ENCODE measurements at places on chromosomes 2 and 18.

DNA sequence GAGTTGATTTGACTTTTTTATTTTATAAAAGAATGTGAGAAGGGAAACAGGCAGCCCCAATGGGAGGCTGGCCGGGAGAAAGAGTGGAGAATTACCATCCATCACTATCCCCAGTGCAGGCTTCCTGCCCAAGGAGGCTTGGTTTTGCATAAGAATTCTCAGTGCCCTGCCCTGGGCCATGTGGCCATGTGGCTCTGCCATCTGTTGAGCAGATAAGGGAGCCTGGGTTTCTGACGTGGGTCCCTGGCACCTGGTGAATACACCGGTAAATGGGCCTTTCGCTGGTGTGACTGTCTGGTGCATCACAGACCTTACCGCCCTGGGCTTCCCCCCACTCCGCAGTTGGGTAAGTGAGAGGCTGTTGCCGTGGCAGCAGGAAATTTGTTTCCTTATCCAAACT lies 54.5 kb upstream of the TMEM163 start:
- DNase-seq: no peak

DNA sequence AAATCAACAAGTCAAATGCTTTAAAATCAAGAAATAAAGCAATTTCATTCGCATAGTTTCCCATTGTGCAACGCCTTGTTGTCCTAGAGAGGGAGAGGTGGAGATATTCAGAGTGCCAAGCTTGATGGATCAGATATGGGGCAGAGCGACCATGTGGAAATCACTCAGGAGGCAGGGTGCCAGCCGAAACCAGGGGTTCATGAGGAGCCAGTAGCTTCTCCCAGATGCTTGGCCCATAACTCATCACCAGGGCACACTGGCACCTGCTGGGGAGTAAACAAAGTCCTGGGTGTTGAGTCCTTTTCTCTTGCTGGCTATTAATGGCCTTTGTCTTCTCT lies 53.0 kb upstream of the ASAP2 start:
- DNase-seq: no peak

DNA sequence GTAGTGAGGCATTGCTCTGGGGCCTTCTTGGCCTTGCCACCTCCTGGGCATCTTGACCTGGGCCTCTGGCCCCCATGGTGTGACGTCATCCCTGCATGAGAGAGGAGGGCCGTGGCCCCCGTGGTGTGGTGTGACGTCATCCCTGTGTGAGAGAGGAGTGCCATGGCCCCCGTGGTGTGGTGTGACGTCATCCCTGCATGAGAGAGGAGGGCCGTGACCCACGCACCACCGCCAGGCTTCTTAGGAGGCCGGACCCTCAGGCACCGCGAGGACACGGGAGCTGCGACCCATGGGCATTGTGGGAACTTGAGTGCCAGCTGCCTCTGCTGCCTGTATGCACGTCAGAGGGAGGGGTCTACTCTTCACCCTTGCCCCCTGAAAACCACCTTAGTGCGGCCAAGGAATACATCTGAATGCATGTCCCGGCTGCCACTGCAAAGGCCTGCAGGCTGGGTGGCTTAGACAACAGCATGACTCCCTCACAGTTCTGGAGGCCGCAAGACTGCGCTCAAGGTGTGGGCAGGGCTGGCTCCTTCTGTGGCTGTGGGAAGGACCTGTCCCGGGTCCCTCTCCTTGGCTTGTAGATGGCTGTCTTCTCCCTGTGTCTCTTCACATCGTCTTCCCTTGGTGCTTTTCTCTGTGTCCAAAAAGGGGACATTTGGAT lies 20.8 kb upstream of the OTOS start:
- peak; percentile 43 for DNase-seq

GRCh38 chr18:46462523-46462922 lies 194.5 kb downstream of the LOXHD1 start:
- DNase-seq: peak; percentile 66

DNA sequence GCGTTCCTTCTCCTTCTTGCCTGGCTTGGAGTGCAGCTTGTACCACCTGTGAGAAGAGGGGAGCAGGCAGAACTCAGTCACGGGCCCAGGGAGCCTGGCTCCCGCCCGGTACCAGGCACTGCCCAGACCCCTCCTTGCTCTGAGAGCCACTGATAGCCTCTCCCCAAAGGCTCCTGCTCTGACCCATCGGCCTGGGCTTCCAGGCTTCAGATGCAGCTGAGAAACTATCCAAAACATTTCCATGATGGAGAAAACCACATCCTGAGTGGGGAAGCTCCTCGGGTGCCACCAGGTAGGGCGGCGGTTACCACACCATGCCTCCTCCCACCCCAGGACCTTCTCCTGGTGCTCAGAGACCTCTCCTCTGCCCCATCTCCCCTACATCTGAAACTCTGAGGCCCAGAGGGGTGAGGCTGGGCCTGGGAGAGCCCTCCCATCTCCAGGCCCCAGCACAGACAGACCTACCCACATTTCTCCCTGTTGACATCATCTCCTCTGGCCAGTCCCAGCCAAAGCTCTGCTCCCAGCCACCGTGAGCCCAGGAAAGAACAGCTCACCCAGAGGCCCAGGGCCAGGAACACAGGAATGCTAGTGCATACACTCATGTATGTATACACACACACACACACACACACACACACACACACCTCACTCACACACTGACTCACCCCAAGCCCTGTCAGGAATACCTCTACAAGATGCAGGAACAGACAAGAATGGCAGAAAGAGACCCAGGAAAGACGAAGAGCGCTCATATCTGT lies 17.9 kb upstream of the SFXN5 start:
- DNase-seq: no peak

DNA sequence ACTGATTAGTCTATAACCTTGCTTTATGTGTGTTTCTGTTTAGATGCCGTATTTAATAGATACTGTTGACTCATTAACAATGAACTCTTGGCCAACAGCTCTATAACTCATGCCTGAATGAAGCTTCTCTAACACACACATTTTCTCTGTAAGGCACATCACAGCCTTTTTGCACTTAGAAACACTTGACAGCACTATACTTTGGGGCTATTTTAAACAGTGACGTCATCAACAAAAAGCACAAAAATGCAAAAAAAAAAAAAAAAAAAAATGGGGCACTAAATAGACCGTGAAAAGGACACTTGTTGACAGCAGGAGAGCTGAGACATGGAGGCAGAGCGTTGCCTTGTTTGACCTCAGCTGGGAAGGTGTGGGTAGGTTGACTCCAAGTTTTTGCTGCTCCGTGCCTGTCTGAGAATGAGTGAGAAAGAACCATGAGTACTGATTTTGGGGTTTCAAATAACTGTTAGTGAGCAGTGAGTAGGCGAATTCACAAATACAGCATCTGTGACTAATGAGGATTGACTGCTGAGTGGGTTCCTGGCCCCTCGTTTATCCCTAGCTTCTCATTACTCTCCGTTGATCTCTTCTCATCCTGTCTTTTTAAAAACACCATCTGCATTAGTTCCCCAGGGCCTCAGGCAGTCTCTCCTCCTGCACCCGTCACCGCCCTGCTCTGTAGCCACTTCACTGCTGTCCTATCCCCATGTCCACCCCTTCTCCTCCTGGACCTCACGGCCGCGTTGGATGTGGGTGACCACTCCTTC lies 24.4 kb downstream of the SPP2 start:
- no peak for DNase-seq

- no peak for DNase-seq
Observed at GRCh38 chr2:130327703-130328527, 14.8 kb upstream of the IMP4 start.

- no peak for DNase-seq
Observed at GRCh38 chr2:60028849-60029565, 524.4 kb downstream of the BCL11A start.

GRCh38 chr2:169351725-169352124 lies 10.6 kb downstream of the LRP2 start:
- DNase-seq: no peak

- DNase-seq: no peak
Observed at GRCh38 chr2:904246-905024, 46.2 kb upstream of the SNTG2 start.

- no peak for DNase-seq
Observed at GRCh38 chr2:176746411-176746810, 466.2 kb upstream of the HNRNPA3 start.

DNA sequence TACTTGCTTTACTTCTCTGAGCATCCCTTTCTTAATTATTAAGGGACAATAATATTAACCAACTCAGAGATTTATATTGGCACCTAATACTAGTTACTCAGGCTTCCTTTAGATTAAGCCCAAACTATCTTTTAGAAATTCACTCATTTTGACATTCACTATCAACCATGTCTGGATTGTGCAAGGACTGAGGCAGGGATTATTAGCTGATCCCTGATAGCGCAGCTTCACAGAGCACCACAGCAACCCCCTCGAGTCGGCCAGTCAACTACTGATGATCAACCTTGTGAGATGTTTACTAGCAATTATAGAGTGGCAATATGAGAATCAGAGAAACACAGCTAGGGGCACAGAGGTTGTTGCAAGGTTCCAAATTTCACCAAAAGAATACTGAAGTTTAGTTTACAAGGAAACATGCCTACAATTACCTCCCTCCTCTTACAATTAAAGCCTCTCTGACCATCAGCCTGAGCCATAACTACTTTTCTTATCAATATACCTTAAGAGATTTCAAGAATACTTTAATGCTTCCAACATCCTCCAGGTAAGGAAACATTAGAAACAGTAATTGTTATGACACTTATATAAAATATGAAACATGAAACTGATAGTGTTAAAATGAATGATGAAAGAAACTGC lies 191.6 kb downstream of the TCF4 start:
- no peak for DNase-seq

DNA sequence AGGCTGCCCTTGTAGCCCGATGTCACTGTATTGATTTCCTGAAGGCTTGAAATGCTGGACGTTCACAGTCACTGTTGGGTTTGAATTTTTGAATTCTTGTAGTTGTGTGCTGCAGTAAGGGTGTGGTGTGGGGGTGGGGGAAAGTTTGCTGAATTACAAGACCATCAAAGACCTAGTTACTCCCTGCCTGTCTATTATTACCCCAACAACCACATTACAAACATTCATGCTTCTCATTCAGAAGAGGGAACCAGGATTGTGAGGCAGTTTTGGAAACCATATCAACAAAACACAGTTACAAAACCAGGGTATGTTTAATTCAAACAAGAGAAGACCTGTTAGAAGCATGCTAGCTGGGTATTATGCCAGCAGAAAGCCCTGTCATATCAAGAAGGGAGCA lies 85.8 kb downstream of the CLHC1 start:
- DNase-seq: no peak

- DNase-seq: no peak
Observed at GRCh38 chr2:128198656-128199055, 107.7 kb downstream of the UGGT1 start.

DNA sequence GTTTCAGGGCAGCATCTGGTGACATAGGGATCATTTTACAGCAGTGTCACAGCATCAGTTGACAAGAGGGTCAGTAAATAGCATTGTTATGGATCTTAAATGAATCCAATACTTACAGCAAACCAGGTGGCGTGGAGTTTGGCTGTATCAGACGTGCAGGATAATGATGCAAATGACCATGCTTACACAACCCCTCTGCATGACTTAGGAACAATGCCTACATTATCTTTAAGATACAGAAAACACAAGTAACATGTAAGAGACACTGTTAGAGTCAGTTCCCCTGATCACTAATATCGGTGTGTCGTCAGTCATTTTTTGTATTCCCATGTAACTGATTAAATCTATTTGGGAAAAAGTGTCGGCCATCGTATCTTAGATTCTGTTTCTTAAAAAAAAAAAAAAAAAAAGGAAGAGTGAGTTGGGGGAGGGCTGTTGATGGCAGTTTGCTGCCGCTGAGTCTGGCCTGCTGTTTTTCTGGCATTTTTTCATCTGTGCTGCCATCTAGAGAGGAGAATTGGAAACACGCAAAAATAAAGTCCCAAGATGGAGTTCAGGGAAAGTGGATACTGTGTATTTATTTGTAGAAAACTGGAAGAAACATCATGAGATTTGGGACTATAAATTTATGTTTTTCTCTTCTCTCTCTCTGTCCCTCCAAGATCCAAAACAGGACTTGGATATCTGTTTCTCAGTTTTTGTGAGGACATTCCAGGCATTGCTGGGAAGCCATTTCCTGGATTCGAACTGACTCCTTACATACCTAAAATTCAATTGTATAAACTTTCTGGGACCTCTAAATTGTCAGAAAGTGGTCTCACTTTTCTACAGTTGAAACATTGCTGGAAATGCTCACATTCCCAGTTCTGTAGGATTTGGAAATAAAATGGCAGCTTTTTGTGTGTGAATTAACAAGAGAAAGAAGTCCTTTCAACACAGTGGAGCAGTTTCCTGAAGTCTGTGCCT lies 60.3 kb upstream of the AGPS start:
- no peak for DNase-seq

- DNase-seq: no peak
Observed at GRCh38 chr2:238239543-238239862, 335 bp downstream of the HES6 start.

DNA sequence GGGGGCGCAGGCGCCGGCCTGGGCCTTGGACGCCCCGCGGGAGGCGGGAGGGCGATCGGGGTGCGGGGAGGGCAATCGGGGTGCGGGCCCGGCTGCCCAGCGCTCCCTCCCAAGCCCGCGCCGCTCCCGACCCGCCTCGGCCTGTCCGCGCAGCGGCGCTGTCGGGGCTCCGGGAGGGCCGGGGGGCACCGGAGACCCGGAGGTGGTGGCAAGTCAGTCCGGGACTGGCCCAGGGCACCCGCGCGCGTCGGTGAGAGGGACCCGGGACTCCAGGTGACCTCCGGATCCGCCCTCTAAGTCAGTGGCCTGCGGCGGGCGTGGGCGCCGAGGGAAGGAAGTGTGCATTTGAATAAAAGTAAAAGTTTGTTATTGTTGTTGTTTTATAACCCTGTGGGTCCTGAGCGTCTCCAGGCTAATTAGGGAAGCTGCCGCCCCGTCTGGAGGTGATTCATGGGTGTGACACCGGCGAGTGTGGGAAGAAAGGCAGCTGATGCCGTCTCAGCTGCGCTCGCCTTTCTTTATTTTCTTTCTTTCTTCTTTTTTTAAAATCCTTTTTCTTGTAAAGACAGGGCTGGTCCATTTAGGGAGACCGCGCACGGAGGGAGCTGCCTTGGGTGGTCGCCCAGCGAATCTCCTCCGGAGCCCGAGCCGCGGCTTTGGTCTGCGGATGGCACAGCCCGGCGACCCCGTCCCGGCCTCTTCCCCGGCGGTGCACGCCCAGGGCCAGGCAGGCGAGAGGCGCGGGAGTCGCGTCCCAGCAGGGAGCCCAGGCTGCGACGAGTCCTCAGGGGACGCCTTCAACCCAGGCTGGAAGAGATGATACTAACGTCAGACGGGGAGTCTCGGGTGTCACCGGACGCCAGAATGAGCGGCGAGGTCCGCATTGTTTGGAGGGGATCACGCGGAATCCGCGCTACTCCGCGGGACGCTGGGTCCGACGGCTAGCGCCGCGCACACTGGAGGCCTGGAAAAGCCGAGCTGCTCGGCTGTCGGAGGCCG lies 627 bp upstream of the CRACDL start:
- DNase-seq: no peak

DNA sequence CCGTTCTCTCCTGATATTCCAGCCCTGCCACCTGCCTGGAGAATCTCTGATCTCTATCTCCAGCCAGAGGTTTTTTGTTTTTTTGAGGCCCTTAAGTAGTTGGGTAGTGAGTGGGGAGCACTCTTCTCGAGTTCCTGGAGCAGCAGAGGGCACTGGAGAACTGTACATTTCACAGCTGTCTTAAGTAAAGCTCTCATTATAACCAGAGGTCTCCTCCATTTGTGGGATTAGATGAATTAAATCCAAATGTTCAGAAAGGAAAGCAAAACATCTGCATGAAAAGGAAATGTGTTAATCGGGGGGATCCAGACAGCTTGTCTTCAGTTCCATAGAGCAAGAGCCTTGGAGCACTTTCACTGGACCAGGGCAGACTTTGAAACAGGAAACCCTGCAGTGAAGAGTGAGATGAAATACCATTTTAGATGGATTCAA lies 32.8 kb downstream of the AOX1 start:
- no peak for DNase-seq

- no peak for DNase-seq
Observed at GRCh38 chr2:34785206-34785785, 1186.2 kb upstream of the FAM98A start.
